NT2/D1 (cell line): ENCODE measurements at places on chromosomes 7 and 10.

GRCh38 chr10:28684986-28685580 lies 7.8 kb downstream of the BAMBI start:
- DNase-seq: no peak

DNA sequence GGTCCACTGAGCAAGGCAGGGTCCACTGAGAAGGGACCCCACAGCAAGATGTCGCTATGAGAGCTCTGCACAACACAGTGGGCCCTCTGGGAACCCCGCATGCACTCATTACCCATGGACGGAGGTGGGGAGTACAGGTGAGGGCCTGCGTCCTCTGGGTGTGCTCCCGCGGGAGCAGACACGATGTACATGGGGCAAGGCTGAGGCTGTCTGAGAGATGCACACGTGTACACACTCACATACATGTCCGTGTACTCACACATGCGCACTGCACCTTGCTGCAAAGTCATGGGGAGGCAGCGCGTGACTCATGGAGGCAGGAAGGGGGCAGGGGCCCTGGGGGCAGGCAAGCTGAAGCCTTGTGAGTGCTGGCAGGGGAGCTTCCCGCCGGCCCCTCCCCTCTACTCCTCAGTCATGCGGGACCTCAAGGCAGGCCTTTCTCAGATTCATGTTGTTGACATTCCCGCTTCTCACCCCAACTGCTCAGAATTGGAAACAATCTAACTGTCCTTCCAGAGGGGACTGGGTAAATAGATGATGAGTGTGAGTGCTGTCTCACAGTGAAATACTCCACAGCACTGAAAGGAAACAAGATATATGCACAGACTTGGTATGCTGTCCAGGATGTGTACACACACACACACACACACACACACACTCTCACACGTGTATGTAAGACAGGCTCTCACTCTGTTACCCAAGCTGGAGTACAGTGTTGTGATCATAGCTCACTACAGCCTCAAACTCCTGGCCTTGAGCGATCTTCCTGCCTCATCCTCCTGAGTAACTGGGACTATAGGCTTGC lies 40.0 kb downstream of the GOLGA7B start:
- peak; percentile 63 for DNase-seq

DNA sequence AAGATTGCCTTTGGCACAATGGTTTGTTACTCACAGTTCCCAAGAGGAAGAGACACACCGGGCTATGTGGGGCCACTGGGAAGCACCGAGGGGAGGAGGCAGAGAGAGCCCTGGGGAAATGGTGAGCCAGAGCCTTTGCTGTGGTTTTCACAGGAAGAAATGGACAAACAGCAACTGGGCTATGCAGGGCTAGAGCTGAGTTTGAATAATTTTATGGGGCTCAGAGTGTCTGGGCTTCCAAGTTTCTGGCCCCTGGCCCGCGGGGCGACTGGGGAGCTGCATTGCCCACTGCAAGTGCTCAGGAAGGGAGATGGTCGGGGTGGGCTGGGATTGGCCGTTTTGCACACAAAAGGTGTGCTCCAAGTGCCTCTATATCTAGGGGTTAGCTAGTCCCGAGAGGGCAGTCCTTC lies 92.6 kb downstream of the CHST15 start:
- DNase-seq: no peak

GRCh38 chr7:40822861-40823260 lies 688.1 kb downstream of the SUGCT start:
- no peak for DNase-seq

GRCh38 chr10:48568131-48568530 lies 36.7 kb downstream of the ARHGAP22 start:
- DNase-seq: no peak

DNA sequence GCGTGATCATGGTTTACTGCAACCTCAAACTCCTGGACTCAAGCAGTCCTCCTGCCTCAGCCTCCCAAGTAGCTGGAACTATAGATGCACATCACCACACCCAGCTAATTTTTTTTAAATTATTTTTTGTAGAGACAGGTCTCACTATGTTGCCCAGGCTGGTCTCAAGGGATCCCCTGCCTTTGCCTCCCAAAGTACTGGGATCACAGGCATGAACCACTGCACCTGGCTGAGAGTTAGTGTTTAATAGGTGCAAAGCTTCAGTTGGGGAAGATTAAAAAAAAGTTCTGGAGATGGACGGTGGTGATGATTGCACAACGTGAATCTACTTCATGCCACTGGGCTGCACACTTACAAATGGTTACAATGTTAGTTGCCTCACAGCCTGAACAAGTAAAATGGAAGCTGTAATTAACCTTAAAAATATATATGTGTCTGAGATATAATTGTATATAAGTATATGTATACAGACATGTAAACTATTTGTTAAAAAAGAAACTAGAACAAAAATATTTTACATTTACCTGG lies 106.4 kb upstream of the ZNF438 start:
- no peak for DNase-seq

- DNase-seq: no peak
Measured at GRCh38 chr10:129445436-129446182, 21.4 kb upstream of the MGMT start.

GRCh38 chr10:116716381-116716780 lies 26.0 kb downstream of the HSPA12A start:
- DNase-seq: no peak

DNA sequence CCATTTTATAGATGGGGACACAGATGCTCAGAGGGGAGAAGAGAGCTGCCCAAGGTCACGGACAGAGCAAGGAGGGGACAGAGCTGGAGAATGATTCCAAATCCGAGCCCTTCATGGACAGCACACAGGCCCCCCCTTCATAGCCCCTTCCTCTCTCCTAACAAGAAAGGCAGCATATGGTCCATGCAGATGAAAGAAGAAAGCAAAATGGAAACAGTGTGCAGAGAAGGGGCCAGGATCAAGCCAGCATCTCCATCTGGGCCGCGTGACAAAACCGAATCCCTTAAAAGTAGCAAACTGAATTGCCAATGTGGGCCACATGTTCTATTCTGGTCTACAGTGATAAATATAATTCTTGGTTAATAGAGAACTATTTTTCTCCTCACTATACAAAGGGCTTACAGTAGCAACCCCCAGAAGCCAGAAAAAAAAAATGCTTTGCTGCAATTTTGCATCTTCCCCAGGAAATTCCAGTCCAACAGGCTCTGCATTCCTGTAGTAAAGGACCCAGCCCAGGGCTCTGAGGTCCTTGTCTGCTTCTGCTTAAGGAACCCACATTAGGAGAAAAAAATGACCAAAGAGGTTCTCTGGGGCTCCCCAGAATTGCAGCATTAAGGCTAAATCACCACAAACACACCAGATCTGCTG lies 7.8 kb downstream of the CPXM2 start:
- DNase-seq: no peak

DNA sequence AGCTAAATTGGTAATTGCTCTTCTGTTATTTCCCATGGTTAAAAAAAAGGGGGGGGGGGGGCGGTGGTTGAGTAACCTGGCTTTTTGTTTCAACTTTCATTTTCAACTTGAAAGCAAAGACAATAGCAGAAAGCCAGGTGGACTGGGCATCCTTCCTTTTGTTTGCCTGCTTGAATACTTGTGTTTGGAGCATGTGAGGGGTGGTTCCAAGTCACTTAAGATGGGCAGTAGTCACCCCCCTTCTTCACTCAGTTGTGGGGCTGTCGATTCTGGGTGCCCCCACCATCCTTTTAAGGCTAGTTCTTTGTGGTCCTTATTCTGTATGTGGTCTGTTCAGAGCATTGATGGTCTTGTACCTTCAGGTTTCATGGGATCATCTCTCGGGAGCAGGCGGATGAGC lies 165.6 kb upstream of the PRR15 start:
- no peak for DNase-seq

DNA sequence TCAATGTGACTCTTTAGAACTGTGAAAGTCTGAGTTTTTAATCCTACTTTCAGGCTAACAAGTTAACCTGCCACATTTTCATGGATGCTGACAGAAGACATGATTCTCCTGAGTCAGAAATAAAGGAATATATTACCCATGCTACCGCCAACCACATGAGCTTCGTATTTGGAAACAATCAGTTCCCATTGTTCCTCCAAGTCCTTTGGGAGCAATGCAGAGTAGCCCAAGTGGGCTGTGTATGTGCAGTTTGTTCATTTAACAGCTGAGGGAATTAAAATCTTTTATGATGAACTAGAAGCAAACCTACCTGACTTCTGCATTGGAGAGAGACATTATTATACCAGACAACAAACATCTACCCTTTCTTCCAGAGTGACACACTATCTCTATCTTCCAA lies 169.3 kb upstream of the BET1 start:
- DNase-seq: no peak

GRCh38 chr10:132551093-132551807 lies 13.7 kb downstream of the INPP5A start:
- DNase-seq: no peak

- no peak for DNase-seq
Measured at GRCh38 chr7:156034397-156034796, 222.1 kb upstream of the SHH start.

GRCh38 chr10:112778579-112778978 lies 171.5 kb upstream of the TCF7L2 start:
- no peak for DNase-seq

DNA sequence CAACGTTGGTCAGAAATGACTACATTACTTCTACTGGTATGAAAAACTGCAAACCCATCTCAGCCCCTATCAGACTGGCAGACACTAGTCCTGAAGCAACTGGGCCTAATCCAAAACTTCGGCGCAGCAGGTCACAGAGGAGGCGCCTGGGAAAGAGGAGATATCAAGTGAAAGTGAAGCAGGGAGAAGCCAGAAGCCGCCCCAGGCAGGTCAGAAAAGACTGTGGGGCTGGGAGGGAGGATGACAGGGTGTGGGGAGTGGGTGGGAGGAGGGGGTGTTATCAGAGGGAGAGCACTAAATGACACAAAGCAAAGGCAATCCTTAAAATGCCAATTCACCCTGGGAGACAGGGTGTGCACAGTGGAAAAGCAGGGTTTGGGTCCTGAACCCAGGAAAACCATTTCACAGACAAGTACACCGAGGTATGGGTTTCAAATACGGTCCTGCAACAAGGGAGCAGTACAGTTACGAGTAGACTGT lies 731 bp downstream of the CHCHD3 start:
- no peak for DNase-seq

DNA sequence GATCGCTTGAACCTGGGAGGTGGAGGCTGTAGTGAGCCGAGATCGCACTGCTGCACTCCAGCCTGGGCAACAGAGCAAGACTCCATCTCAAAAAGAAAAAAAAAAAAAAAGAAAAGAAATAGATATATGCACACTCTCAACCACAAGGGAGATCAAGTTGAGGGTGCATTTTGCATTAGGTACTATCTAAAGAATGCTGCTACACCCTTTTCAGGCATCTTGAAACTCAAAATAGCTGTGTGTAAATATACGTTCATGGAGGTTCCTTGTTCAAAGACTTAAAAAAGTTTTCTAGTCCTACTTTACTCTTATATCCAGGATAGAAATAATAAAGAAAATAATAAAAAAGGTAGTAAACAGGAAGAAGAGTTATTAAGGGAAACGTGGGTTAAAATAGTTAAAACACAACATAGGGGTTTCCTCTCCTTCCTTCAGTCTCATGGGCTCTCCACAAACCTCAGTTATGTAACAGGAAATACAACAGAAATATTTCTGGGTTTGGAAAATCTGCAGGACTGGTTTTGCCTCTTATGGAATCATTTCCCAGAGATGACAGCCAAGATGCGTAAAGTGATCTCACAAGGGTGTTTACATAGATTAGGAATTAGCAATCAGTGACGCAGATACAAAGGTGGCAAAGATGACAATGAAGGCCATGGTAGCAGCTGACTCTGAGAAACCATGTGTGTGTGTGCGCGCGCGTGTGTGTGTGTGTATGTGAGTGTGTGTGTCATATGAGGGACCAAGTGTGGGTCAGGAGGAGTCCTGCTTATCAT lies 15.1 kb downstream of the STEAP4 start:
- DNase-seq: no peak

DNA sequence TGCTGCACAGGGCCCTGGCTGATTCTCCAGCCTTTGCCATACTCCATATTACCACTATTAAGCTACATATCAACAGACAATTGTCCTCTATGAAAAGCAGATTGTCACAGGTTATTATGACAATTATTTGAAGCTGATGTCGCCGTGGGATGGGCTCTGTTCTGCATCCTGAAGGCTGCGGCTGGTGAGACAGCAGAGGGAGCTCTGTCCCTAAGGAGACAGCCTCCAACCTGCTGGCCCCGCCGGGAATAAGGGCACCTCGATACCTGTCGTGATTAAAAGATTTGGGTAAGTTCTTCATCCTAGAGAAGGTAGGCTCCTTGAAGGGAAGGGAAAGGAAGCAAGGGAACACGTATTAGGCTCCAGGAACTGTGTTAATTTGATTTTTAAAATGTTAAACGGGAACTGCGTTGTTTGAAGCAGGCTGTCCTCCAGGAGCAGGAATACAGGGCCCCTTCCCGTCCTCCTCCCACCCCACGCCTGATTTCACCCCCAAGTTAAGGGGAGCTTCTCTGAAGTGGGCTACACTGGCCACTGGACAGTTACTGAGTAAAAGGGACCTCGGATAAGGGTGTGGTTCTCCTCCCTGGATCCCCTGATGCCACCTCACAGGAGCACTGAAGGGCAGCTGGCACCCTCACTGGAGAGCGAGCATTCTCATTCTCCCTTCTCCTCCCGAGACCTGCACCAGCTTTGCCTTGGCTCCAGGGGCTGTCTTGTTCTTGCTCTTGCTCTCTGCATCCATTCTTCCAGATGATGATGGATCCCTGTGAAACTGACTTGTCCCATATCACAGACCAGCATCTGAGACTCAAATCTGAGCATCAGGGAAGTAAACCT lies 11.8 kb upstream of the TIAL1 start:
- no peak for DNase-seq

DNA sequence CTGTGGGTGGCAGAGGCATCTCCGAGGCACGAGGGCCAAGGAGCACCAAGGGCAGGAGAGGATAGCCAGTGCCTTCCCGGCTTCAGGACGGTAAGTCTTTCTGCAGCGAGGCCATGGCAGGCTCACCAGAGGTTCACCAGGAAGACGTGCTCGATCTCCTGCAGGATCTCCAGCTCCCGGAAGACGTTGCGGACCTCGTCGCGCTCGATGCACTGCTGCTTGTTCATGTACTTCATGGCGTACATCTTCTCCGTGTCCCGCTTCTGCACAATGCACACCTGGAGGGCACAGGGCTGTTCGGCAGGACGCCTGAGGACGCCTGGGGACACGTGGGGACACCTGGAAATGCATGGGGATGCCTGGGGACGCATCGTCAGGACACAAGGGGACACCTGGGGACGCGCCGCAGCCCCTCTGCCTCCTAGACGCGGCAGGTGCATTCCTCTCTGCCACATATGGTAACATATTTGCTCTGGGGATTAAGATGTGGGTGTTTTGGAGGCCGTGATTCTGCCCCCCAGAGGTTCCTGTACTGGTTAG lies 41.2 kb downstream of the DPYSL4 start:
- DNase-seq: no peak

GRCh38 chr10:118873091-118873737 lies 118.4 kb upstream of the CACUL1 start:
- no peak for DNase-seq

- DNase-seq: no peak
Measured at GRCh38 chr10:43842072-43842471, 193.4 kb upstream of the ZNF32 start.

GRCh38 chr7:300546-301290 lies 10.7 kb downstream of the FOXL3 start:
- DNase-seq: no peak
